Naive thymus-derived CD8-positive, alpha-beta T cell (primary cell): ENCODE measurements at places on chromosomes 7 and 10.

GRCh38 chr7:976901-977325 is 1.6 kb upstream of the COX19 start:
- no peak for DNase-seq

- DNase-seq = no peak
These were observed 171.2 kb downstream of the ZNF365 start for GRCh38 chr10:62545160-62546066.

DNA sequence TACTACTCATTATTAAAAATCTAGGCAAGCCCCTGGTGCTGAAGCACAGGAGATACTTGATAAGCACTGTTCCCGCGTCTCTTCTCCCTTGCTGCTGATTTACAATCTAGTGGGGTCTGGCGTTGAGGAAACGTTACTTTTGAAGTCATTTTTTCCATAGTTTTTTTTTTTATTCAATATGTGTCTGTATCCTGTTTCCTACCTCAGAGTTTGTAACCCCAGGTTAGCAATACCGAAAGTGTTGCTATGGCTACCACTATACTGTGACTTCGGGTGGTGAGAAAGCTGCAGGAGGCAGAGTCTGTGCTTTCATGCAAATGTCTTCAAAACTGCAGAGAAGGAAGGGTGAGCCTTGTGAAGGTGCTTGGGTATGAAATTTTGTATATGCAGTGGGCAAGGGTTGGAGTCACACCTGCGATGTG is 458.8 kb upstream of the GHITM start:
- no peak for DNase-seq

- no peak for DNase-seq
These were observed 150.2 kb upstream of the AKR1E2 start for GRCh38 chr10:4675808-4676207.

DNA sequence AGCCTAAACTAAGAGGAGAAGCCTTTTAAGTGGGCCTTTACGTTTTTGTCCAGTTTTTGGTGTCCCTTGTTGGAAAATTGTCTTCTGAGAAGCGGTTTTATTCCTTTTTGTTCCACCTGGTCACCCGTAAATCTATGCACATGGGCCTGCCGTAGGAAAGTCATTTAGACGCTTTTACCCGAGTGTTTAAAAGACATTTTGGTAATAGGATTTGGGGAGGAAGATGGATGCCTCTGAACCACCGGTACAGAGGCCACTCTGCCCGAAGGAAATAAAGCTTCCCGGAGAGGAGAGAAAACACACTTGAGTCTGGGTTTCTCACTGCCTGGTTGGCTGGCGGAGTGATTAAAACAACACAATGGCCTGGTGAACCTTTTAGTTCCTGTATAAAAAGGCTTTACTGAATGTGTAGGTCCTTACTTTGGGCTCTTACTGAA is 760 bp downstream of the THNSL1 start:
- peak; percentile 16 for DNase-seq

- no peak for DNase-seq
These were observed 40.2 kb upstream of the PAX2 start for GRCh38 chr10:100705139-100705538.

DNA sequence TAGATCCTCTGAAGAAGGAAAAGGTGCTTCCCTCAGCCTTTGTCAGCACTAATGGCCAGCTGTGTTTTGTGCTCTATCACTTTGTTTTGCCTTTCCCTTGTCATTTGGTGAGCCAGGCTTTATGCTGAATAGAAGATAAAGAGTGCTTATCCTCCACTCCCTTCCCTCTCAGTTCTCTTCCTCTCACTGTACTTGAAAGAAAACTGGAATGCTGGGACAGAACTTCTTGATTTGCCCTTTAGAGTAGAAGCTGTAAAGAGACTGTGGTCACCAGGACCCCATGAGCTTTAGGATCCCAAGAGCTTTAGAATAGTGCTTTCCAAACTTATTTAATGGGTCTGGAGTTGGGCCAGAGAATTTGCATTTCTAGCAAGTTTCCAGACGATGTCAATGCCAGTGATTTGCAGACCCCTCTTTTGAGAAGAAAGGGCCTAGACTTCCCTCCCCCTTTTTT is 81.4 kb downstream of the LRRC4 start:
- no peak for DNase-seq

DNA sequence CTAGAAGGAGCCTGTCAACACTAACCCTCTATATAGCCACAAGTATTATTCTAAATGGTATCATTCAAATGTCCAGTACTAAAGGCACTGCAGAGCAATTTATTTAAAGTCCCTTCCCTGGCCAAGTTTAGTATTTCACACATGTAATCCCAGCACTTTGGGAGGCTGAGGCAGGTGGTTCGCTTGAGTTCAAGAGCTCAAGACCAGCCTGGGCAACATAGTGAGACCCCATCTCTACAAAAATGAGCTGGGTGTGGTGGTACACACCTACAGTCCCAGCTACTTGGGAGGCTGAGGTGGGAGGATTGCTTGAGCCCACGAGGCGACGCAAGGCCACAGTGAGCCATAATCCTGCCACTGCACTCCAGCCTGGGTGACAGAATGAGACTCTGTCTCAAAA is 3.6 kb downstream of the GNA12 start:
- no peak for DNase-seq

GRCh38 chr7:120609136-120609753 is 248.7 kb downstream of the TSPAN12 start:
- no peak for DNase-seq

- no peak for DNase-seq
These were observed 213.2 kb downstream of the KCND2 start for GRCh38 chr7:120486164-120486563.

- DNase-seq = no peak
These were observed 88.9 kb downstream of the APBB1IP start for GRCh38 chr10:26527018-26527417.

DNA sequence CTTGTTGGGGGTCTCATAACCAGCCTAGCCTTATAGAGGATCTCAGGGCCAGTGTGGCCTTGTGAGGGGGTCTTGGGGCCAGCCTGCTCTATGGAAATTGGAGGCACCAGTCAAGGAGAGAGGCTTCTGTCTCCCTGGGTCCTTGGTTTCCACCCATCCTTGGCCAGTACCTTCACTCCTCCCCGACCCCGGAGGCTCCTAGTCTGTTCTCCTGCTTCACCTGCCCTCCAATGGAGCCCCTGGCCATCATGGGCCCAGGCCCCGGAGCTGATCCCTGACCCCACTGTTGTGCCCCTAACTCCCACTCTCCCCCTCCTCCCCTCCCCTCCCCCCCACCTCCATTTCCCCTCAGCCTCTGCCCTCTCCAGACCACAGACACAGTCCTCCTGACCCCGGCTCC is 29.7 kb downstream of the RASGEF1A start:
- DNase-seq = no peak

DNA sequence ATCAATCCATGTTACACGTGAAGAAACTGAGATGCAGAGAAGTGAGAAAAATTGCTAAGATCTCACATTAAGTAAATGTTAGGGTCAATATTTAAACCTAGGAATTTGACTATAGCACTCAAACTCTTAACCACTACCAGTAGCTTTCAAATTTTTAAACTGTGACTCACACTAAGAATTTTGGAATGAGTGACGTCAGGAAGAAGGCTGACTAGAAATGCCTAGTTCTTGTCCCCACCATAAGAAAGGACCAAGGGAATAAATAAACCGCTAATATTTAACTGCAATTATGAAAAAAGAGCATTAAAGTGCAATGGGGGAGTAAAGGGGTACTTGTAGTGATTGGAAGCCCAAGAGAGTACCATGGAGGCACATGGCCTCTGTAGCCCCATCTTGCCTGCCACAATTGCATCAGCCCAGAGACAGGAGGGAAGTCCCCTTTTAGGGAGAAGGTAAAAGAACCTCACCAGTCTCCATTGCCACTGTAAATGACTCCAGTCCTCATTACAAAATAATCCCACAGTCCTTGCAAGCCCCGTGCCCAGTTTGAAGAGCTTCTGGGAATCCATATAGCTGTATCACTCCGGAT is 3.5 kb upstream of the AKR1B1 start:
- no peak for DNase-seq

- no peak for DNase-seq
These were observed 94.1 kb downstream of the SGMS1 start for GRCh38 chr10:50529660-50530059.
